ENCODE measurements at places on chromosomes 11 and 22. TPM values are rescaled to one million over a fixed set of nuclear protein-coding genes. Genes with fewer than 3 reads are reported as not detected.

PDGFD gene
- total RNA-seq, result not detected

DNA sequence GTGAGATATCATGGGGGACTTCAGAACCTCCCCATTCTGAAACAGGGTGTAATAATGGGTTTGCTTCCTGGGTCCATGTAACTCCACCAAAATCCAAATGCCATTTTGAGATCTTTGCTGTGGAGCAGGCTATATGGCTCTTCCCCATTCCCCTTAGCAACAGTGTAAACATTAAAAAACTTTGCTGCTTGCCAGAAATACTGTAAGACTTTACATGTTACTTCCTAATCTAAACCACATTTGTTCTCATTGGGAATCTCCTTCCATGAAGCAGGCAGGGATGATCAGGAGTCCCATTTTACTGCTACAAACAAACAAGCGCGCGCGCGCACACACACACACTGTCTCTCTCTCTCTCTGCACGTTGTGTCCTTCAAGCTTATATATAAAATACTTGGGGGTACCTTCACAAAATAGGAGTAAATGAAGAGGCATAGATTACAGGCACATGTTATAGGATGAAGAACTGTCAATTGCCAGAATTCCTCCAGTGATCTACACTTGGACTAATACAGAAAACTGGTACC is 86.5 kb downstream of the ANO3 start:
- no peak for DNase-seq

TNNI2 gene
- total RNA-seq, result 0.50 TPM

- DNase-seq, result no peak
Observed at GRCh38 chr22:21064917-21065864, 19.4 kb downstream of the LRRC74B start.

GRCh38 chr11:102920118-102920684 is 35.3 kb downstream of the MMP13 start:
- no peak for DNase-seq

DNA sequence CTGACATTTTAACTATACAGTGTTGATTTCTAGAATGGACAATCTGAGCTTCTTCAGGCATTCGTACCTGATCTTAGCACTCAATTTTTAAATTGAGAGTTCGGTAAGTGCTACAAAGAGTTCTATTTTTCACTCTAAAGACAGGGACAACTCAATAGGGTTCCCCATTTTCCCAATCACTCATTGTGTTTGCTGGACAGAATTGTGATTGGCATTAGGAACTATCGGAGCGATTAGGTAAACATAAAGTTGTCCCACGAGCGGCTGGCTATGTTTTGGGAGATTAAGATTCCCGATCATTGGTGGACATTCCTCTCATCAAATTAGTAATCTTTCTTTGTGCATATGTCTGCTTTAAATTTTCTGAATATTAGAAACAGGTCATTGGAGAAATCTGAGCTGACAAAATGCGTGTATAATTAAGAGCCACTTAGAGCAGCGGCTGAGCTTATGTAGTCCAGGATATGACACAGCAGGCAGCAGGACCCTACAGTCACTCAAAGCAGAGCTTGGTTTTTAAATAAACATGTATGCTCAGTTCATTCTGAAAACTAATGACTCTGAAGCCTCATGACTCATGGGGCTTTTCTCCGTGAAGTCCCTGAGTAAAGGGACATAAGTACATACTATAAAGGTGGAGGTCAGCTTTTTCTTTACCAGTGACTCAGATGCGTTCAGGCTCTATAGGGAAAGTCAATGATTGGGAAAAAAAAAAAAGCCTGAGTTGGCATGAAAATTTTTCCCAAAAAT is 109.4 kb downstream of the GRIA4 start:
- DNase-seq, result no peak

All from CD4-positive, alpha-beta T cell (primary cell).